Foreskin keratinocyte (primary cell): ENCODE measurements at places on chromosomes 7 and 10.

GRCh38 chr7:77352665-77353406, 63.3 kb downstream of the GSAP start:
- no peak for DNase-seq

DNA sequence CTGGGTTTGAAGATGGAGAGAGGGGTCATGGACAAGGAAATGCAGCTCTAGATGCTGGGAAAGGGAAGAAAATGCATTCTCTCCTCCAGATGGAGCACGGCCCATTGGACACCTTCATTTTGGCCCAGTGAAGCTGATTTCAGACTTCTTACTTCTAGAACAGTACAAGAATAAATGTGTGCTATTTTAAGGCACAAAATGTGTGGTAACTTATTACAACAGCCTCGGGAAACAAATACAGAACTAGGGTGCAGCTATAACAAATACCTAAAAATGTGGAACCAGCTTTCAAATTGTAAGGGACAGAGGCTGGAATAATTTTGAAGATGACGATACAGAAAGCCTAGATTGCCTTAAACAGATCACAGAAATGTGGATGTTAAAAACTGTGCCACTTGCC, 54.1 kb downstream of the CYTH3 start:
- no peak for DNase-seq

DNA sequence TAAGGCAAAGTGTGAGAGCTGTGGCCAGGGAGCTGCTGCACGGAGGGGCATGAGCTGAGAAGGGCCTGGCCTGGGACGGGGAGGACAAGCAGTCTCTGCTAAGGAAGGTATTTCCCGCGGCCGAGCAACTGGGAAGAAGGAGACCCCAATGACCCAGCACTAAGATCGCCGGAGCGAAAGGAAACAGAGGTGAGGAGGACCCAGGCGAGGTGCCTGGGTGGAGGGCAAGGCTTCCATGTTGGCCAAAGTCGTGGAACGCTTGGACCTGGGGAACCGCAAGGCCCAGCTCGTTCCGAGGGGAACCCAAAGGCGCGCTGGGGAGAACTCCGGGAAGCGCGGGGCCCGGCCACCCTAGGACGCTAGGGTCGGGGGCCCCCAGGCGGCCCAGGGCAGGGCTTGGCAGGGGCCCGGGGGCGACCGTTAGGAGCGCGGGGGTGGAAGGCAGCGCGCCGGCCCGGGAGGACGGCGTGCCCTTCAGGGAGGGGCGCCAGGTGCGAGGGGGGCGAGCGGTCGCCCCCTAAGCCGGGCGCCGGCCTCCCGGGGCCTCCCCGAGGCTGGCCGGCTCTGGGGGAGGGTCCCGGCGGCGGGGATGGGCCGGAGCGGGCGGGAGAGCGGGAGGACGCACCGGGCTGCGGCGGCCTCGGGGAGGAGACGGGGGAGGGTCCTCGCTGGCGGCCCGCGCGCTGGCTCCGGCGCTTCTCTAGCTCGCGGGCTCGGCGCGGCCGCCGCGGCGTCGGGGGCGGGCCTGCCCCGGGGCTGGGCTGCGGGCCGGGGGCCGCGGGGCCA, 545 bp downstream of the GIGYF1 start:
- DNase-seq: no peak

DNA sequence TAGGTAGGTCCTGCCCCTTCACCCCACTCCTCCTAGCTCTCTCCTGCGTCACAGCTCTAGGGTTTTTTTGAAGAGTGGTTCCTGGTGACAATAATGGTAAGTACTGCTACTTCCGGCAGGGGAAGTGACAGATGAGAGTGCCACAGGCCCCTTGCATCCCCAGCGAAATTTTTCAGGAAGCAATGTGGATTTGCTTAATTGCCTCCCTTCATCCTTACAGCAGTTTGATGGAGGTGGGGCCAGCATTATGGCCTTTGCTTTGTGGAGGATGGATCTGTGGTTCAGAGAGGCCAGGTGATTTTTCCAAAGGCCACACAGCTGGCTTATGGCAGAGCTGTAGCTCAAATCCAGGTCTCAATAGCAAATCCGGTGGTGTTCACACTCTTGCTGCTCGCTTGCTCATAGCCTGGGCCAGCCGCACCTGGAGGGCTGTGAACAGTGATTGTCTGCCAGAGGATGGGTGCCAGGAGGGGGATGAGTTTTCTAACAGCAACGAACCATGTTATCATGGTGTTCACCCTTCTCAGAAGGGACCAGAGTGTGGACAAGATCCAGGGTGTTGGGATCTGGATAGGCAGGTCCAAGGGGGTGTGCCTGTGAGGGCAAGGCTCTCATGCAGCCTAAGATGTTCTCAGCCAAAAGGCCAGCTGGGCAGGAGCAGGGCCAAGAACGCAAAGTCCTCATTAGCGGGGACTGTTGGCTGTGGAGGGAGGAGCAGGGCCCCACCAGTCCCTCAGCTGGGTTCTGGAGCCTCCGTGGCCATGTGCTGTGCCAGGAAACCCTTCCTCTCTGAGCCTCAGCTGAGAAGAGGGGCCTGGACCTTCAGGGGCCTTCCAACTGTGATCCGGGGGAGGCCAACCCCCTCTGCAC, 89.0 kb downstream of the EMX2 start:
- DNase-seq: no peak

DNA sequence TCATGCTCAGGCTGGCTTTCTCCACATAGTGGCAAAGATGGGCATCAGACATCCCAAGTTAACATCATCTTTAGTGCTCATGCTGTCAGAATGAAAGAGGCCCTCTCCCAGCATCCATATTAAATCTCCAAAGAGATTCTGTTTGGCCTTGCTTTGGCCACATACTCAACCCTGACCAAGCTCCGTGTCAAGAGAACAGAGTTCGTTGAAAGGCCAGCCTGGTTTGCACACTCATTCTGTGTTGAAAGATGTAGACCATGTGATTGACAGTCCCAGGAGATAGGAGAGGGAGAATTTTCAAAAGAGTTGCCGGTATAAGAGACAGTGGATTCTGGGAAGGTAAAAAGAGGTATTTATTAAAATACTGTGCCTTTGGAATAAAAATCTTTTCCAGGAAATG, 19.7 kb downstream of the MET start:
- no peak for DNase-seq

- peak; percentile 98 for DNase-seq
Observed at GRCh38 chr10:32692174-32692573, 246.2 kb downstream of the CCDC7 start.

GRCh38 chr7:105800442-105800841, 76.0 kb downstream of the ATXN7L1 start:
- no peak for DNase-seq

DNA sequence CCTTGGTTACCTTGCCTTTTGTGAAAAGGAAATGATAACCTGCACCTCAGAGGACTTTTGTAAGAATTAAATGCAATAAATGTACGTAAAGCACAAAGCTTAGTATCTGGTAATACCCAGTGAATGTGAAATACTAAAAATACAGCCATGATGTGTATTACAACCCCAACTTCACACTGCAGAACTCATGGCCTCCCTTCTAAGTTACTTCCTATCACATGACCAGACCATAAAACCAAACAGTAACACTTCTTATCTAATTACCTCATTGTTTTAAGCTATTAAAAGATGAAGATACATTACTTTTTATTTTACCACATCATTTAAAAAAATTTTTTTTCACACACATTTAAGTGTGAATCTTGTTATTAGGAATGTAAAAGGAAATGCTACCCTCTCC, 29.0 kb downstream of the VPS41 start:
- DNase-seq: no peak

GRCh38 chr7:22725585-22725984, 1.4 kb upstream of the IL6 start:
- DNase-seq: no peak

DNA sequence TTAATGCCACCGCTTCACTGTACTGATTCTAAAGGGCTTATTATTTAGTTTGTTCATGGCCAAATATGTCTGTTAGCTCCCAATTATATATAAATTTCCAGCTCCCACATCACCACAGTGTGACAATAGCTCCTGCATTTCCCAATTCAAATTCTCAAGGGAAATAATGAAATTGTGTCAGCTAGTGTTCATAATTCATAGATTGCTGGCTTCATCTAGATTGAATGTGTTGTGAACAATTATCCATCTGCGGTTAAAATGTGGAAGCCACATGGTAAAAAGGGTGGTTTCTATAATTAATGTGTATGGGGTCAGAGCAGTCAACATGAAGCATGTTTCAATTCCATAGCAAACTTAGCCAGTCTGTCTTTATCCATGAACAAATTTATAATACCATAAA, 154.3 kb downstream of the SEMA3E start:
- no peak for DNase-seq

- no peak for DNase-seq
Observed at GRCh38 chr7:8699875-8700624, 266.6 kb downstream of the NXPH1 start.

DNA sequence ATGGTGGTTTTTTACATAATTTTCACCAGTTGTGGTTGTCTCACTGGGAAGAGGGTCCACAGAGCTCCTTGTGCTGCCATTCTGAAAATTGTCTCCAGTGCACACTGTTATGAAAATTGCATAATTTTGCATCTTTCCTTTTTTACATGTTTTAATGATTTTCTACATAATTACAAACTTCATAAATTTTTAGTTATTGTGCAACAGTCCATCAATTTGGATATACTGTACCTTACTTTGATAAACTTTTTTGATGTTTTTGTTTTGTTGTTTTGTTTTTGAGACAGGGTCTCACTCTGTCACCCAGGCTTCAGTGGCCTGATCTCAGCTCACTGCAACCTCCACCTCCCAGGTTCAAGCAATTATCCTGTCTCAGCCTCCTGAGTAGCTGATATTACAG, 70.6 kb upstream of the AUTS2 start:
- no peak for DNase-seq
